Stimulated activated CD8-positive, alpha-beta memory T cell treated with anti-CD3 and anti-CD28 coated beads, Interleukin-7, amount 100 ng/mL, for 4 hours (primary cell): ENCODE measurements at places on chromosomes 7 and 10.

DNA sequence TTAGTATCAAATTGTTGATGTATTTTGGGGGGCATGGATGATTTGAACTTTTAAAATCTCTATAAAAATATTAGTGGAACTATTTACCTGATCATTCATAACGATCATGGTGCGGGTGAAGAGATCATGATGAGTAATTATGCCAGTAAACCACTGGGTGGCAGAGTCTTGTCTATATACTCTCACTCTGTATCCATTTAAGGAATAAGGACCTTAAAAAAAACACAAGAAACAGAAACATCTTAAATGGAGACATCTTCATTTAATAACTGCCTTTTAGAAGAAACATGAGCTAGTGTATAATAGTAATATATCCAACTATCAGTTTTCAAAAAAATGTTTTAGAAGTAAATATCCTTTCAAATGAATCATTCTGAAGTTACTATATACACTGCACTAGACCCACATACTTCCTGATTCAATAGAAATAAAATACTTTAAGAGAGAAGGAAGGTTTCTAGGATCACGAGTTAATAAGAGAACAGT, 84.0 kb downstream of the NRBF2 start:
- no peak for DNase-seq

- DNase-seq = no peak
Measured at GRCh38 chr7:137940218-137940617, 61.7 kb downstream of the CREB3L2 start.

DNA sequence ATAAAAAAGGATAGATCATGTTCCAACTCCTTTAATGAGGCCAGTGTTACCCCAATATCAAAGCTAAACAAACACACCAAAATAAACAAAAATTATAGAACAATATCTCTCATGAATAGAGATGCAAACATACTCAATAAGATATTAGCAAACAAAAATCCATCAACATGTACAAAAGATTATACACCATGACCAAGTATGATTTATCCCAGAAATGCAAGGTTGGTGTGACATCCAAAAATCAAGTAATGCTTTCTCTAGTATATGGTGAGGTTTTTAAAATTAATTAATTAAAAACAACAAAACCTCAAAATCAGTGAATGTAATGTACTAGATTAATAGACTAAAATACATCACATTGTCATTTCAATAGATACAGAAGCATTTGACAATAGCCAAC, 11.0 kb upstream of the MSMB start:
- no peak for DNase-seq

- no peak for DNase-seq
Measured at GRCh38 chr10:52871191-52871843, 98.7 kb upstream of the MBL2 start.

DNA sequence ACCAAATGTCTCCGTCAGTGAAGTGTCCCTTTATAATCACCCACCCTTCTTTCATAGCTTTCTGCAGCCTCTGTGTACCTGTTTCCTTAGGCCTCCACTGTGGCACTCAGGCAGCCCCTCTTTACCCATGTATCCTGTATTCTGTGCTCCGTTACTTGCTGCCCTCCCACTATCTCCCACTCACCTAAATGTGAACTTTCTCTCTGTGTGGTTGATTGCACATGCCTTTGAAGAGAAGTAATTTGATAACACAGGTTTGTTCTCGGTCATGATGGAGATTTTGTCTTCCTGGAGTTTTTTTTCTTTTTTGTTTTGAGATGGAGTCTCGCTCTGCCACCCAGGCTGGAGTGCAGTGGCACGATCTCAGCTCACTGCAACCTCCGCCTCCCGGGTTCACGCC, 61.5 kb downstream of the REEP3 start:
- no peak for DNase-seq

GRCh38 chr7:35753761-35754603, 46.9 kb upstream of the SEPTIN7 start:
- no peak for DNase-seq

GRCh38 chr10:75904499-75905283, 473.3 kb downstream of the LRMDA start:
- DNase-seq = no peak

DNA sequence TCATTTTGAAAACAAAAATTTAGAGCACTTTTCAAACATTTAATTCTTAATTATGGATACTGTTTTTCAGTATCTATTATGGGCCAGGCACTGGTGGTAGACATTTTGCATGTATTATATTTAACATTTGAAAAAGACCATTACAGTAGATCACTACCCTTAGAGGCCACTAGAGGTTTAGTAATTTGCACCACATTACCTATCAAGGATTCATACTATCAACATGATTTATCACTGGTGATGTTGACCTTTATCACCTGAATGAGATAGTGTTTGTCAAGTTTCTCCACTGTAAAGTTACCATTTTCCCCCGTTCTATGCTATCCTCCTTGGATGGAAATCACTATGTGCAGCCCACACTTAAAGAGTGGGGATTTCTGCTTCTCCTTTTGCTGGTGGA, 4.4 kb upstream of the SNX13 start:
- DNase-seq = no peak

DNA sequence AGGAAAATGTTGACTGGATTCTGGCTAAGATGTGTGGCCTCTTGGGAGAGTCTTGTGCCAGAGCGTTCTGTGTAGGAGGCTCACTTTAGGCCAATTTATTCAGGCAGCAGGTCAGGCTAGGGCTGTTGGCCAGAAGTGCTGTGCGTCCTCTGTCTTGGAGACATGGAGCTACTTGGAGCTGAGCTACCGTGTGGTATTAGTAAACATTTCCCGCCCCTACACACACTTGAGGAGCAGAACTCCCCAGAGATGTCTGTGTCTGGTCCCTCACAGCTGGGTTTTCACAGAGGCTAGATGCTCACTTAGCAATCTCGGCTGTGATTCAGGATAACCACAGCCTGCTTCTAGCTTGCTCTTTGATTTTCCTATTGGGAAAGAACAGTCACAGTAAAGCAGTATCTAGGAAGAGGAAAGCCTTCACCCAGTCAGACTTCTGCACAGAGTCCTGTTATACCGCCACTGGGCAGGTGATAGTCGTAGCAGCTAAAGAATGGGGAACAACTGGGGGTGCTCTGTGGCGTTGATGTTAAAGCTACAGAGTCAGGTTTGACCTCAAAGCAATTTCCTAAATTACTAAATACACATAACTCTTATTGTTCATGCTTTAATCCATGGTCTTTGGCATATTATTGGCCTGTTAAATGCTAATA, 86.7 kb downstream of the MDFIC start:
- no peak for DNase-seq

DNA sequence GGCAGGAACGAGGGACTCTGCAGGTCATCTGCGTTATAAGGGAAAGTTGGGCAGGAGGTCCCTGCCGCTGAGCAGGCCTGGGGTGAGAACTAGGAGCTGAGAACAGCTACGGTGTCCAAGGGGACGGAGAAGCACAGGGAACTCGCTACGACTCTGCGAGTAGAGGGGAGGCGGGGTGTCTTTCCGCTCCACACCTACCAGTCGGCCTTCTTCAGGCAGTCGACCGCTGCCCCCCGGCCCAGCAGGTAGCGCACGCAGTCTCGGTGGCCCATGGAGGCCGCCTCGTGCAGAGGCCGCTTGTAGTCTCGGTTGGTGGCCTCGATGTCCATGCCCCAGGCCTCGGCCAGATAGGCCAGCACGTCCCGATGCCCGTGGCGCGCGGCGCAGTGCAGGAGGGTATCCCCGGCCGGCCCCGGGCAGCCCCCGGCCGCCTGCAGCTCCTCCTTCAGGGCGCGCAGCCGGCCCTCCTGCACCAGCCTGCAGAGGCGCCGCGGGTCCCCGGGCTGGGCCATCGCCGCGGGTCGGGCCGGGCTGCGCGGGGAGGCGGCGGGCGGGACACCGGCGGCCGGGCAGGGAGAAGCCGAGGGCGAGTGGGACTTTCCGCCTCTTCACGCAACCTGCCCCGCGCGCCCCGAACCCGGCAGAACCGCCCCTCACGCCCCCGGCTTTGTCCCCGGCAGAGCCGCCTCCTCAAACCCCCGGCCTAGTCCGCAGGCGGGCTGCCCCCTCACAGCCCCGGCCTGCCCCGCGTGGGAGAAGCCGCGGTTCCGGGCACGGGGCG, 660 bp downstream of the ANKRD16 start:
- no peak for DNase-seq

- no peak for DNase-seq
Measured at GRCh38 chr10:101772895-101773761, 2.8 kb downstream of the FGF8 start.

DNA sequence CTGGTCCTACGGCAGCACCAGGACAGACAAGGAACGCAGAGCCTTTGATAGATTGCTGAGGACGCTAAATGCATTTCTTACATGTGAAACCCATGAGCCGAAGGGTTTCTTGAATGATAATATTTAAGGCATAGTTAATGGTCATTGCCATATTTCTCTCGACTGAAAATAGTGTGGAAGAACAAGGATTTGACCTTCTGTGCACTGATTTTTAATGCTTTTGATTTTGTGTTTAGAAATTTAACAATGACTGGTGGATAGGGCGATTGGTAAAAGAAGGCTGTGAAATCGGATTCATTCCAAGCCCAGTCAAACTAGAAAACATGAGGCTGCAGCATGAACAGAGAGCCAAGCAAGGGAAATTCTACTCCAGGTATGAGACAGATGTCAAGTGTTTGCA, 150.8 kb downstream of the NSUN6 start:
- no peak for DNase-seq

GRCh38 chr10:119393421-119393820, 149.1 kb downstream of the RGS10 start:
- no peak for DNase-seq

DNA sequence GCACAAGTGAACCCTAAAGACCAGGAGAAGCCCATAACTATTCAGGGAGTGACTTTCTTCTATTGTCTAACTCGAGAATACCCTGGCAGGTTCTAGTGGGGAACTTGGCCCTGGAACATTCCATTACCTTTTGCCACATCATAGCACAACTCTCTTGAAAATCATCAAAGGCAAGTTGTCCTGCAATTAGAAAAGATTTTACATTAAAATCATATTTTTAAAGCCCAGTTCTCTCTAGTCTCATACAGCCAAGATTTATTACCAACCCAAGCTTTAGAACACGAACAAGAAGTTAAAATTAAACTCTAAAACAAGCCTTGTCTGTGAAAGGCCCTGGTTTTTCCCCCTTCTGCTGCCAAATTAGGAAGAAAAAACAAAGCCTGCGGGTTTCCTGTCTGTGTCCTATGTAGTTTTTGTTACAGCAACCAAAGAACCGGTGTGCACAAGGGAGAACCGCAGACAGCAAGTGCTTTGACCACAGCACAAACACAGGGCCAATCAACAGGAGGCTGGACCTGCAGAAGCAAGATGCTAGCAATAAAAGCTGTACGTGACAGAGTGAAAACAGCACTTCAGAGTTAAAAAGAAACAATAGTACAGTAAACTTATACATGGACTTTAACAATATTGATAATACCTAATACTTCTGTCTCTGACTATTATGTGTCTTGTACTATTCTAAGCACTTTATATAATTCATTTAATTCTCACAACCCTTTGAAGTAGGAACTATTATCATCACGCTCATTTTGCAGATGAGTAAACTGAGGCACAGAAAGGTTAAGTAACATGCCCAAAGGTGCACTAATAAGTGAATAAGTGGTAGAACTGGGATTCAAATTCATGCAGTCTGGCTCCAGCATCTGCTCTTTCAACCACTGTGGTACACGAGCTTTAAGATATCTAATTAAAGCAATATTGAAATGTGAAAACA, 65.8 kb downstream of the STK17A start:
- peak; percentile 52 for DNase-seq

- no peak for DNase-seq
Measured at GRCh38 chr7:27088002-27088922, 7.5 kb downstream of the HOXA1 start.

GRCh38 chr7:135095450-135095849, 52.4 kb upstream of the TMEM140 start:
- DNase-seq = no peak

- DNase-seq = no peak
Measured at GRCh38 chr7:41756650-41757182, 53.8 kb upstream of the INHBA start.

DNA sequence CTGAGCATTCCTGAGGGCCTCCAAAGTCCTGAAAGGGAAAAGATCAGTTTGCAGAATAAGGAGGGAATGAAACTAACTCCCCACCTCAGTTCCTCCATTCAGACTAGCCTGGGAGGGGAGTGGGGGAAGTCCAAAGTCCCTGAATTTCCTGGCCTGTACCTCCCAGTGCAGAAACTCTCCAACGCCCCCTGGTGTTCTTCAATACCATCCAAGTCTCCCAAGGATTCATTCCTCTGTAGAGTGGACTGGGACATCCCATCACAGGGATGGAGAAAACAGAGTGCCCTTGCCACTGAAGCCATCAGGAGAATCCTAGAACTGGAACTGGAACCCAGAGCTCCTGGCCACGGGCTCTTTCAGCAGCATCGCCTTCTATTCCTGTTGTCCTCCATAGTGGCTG, 1.6 kb upstream of the COL13A1 start:
- DNase-seq = no peak

DNA sequence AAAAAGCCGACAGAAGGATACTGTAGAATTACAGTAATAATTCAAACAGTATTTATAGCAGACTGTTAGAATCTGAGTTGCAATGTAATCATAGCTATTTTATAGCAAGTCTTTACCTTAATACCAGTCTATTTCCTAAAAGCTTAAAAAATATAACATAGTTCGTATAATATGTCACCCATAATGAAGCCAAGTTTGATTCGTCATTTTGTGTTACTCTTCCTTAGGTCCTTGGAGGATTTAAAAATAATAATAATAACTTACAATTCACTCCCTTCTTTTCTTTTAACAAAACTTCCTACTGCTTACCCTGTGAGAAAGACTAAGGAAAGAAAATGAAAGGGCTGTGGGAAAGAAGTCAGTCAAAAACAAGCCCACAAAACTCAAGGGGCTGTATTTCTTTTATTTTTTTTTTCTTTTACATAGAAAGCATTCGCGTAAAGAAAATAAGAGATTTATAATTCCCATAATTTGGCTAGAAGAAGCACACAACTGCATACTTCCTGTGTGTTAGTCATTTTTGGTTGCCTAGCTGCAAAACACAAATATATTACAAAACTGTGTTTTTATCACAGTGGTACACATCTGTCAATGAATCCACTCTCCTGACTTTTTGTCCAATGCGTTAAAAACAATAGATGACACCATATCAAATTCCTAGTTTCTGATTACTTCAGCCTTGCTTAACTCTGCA, 187.2 kb upstream of the CELF2 start:
- no peak for DNase-seq

- no peak for DNase-seq
Measured at GRCh38 chr7:4958477-4959301, at the start of gene MMD2. MMD2 (minus strand) TSS chr7:4959187; CDS start chr7:4959017, 170 bp downstream.

GRCh38 chr7:115707258-115708012, 323.1 kb downstream of the TFEC start:
- DNase-seq = no peak
